ENCODE measurements at places on chromosomes 16 and 17.
A peak's percentile ranks its signal among the peaks of the same experiment; 100 is the strongest.

- no peak for DNase-seq
Observed at GRCh38 chr17:77846531-77847085, 111.9 kb upstream of the TNRC6C start.

- DNase-seq: no peak
Observed at GRCh38 chr17:82687375-82687861, 11.1 kb downstream of the RAB40B start.

- DNase-seq: no peak
Observed at GRCh38 chr17:83196024-83196365, 116.6 kb downstream of the METRNL start.

DNA sequence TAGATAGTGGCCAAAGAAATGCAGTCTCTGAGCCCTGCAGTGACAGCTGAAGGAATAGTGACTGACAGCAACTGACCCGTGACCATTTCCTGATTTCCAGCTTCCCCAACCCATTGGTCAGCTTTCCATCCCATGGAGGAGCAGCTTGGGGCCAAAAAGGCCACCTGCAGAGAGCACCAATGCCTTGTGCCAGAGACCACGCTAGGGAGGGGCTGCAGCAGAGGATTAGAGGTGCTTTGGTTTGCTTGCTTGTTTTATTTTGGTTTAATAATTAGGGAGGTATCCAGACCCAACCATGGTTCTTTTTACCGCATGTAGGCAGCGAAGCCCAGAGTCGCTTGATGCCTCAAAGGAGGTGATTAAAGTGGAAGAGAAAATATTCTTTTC is 61.3 kb upstream of the SIAH1 start:
- no peak for DNase-seq

GRCh38 chr16:3961449-3961849 is 80.9 kb upstream of the CREBBP start:
- DNase-seq: no peak

DNA sequence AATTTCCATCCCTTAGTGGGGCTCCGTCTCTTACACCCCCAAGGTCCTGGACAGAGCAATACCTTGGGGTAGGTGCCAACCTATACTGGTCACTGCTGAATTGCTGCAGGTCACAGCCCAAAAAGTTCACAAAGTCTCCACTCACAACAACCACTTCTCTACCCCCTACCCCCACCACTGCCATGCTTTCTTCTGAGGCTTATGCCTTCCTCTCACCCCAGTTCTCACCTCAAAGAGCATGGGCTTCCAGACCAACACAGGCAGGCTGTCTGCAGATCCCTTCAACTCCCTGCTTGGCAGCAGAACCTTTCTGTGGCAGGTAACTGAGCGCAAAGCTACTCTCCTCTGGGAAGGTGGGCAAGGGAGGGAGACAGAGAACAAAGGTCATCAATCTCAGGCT is 35.5 kb downstream of the C16orf78 start:
- no peak for DNase-seq

DNA sequence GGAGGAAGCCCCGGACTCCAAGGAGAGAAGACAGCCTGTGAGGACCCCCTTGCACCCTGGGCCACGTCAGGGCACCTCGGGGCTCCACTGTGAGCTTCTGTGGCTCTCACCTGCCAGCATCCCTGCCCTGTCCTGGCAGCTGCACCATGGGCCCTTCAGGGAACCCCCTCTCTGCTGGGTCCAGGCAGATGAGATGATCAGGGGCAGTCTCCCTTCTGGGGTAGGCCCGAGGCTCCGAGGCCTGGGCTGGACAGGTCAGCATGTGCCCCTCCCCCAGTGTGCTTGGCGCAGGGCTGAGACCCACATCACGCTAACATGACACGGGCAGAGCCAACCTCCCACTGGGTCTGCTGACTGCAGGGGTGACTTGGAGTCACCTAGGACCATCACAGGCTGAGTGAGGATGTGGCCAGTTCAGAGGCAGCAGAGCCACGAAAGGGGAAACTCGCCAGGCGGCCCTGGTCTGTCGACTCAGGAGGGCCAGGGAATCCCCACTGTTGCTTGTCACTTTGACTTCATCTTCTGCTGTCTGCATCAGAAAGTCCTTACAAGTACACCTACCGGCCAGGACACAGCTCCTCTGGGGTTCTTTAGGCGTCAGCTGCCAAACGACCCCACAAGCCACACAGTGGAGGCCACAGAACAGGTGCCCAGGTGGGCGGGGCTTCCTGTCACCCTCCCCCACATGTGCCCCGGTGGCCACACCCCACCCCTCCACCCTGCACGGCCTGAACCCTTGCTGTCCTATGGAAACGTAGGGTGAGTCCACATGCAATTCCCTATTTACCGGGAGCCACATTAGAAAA is 2.2 kb downstream of the GALNS start:
- no peak for DNase-seq

DNA sequence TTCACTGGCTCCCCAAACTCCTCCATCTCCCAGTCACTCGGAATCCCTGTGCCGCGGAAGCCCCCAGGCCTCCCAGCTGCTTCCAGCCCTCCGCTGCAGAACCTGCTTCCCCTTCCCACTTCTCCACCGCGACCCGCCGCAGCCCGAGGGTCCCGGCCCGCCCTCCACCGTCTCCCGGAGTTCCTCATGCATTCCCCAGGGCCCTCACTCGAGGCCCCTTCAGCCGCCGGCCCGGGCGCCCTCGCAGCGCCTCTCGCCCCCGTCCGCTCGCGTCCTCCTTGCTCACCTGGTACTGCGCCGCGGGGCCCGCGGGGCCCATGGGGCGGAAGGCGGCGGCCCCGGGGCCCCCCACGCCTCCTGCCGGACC is 329 bp downstream of the SMARCD2 start:
- DNase-seq: peak; percentile 27

GRCh38 chr17:51365090-51365489 is 104.7 kb downstream of the UTP18 start:
- no peak for DNase-seq

GRCh38 chr16:27526180-27526579 is 23.5 kb downstream of the GTF3C1 start:
- no peak for DNase-seq

- no peak for DNase-seq
Observed at GRCh38 chr17:82820278-82821251, 19.3 kb downstream of the ZNF750 start.
